Kasumi-1 (cell line): ENCODE measurements at places on chromosomes 16 and 17.

DNA sequence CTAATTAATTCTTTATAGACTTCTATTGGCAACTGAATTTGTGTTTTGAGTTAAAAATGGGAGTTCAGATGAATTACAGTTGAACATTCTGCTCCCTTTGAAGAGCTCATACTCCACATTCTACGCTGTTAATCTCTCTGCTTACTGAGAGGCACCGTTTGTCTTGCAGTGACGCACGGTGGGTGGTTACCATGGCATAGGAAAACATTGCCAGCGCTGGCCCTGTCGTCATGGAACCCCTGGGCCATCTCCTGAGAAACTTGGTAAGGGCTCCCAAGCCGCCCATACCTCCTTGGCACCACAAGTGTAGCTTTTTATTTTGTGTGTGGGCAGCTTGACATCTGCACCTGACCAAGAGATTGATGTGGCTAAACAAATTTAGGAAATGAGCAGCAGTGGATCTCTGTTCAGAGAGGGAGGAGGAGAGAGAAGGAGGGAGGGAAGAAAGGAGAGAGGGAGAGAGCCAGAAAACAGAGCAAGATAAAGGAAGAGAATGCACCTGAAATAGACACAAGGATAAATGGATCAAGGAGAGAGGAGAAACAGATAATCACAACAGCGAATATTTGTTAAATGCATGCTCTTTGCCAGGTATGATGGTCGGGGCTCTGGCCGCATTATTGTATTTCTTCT, 398.5 kb downstream of the HAPSTR1 start:
- DNase-seq, result no peak

DNA sequence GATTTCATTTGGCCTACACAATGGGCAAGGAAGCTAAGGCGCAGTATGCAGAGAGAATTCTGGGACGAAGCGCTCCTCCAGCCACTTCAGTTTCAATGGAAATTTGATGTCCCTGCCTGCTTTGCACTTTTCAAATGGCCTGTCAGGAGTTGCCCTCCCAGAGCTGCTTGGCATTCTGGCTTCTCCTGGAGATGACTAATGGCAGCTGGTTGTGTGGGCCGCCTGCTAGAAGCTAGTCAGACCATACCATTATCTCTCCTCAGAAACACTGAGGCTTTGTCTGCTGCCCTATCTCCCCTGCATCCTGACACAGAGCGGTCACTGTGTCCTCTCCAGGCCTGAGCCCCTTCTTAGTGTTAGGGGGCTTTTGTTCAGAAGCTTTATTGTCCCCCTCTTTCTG, 180.1 kb downstream of the SPECC1 start:
- no peak for DNase-seq

DNA sequence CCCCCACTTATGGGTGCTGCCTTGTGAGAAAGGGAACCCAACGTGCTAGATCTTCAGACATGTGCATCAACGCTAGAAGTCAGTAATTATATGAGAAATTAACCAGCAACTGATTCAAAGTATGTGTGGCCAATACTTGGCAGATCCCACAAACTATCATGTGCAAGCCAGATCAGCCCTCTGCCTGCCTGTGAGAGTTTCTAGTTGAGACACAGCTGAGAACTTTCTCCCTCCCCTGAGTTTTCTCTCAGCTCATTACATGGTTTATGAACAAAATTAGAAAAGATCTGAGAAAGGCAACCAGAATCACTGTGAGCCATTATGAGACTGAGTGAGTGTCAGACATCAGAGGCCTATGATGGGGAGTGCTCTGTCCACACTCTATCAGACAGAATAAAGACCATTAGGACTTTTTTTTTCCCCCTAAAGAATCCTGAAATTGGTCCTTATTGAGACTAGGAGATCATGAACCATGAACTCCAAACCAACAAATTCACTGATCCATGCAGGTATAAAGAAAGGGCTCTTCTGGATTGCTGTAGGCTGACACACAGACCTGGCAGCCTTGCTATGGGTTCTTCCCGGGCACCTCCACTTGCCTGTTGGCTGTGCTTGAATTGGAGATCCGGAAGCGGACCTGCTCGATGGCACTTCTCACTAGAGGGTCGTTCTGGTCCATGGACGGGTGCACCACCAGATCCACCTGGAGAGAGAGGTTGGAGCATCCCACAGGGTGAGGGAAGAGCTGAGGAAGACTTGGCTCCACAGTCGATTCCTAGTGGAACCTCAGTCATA, 51.5 kb downstream of the GTF3C1 start:
- no peak for DNase-seq

DNA sequence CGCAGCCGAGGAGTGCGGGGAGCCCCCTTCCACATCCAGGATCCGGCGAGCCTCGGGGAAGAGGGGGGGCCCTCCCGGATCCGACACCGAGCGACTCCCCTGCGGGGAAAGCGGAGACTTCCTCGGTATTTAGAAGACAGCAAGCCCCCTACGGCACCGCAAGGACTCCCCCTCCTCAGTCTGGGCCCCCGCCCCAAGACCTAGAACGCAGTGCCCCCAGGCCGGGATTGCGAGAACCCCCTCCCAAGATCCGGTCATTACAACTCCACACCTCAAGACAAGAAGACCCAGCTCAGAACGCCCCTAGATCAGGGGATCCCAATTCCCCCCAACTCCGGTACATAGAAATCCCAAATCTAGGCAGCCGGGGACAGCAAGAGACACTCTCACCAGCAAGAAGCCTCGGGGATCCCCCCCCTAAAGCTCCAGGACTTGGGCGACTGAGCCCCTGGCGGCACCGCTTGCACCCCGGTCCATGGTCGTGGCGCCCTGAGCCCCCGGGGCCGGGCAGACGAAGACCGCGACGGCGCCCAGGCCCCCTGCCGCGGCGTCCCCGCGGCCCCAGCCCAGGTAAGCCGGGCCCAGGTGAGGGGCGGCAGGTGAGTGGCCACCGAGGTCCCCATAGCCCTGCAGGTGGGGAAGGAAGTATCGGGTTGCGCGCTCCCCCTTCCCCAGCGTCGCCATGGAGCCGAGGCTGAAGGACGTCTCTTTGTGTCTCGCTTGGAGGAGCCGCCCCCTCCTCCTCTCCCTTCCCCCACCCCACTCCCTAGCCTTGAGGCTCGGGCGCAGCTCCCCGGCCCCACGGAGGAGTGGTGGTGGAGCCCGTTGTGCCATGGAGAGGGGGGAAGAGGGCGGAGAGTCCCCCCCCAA, 641 bp downstream of the SBK1 start:
- no peak for DNase-seq

- DNase-seq, result no peak
These were observed 5.8 kb downstream of the ABCA10 start for GRCh38 chr17:69222707-69223258.

DNA sequence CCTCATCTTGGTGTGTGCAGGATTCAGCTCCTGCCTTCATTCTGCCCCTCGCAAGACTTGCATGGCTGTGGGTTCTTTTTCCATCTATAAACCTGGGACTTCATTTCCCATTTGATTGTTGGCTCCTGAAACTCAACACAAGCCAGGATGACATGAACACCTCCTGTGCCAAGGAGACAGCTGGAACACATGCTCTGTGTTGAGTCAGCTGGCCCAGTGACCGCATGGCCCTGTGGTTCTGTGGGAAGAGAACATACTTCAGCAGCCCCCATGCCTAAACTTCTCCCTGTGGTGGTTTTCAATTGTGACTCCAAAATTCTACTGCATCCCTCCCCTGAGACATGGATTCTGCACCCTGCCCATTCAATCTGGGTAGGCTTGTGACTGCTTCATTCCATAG, 57.9 kb upstream of the FOXF1 start:
- no peak for DNase-seq

DNA sequence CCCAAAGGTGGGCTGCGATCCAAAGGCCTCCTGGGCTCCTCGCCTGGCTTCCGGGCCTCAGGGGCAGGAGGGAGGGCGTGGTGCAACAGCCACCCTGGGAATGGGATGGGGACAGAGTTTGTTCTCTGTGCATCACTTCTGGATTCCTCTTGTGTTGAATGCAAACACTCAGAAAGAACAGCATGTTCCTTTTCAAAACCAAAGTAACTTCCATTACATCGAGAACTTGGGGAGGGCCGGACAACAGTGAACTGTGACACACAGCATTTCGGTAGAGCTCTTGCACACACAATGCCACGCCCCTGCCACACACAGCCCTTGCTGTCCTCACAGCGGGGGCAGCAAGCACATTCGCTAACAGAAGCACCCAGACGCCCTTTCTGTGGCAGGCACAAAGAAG, 36.1 kb upstream of the FASN start:
- no peak for DNase-seq

GRCh38 chr17:80339118-80339517, 75.8 kb upstream of the ENDOV start:
- DNase-seq, result no peak

DNA sequence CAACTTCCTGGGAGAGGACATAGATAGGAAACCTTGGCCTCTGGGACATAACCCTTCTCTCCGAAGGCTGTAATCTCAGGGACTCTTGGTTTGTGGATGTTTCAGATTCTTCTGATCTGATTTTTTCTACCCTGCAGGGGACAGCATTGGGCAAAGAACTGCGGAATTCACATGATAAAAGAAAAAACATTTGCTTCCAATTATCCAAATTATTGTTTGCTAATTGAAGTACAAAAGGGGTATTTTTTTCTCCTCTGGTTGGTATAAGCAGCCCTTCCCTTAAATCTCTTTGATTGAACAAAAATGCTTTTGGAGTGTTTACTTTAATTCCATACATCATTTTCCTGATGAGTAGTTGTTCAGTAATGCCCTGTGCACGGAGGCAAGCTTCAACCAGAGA, 251.7 kb upstream of the IRX3 start:
- DNase-seq, result no peak

DNA sequence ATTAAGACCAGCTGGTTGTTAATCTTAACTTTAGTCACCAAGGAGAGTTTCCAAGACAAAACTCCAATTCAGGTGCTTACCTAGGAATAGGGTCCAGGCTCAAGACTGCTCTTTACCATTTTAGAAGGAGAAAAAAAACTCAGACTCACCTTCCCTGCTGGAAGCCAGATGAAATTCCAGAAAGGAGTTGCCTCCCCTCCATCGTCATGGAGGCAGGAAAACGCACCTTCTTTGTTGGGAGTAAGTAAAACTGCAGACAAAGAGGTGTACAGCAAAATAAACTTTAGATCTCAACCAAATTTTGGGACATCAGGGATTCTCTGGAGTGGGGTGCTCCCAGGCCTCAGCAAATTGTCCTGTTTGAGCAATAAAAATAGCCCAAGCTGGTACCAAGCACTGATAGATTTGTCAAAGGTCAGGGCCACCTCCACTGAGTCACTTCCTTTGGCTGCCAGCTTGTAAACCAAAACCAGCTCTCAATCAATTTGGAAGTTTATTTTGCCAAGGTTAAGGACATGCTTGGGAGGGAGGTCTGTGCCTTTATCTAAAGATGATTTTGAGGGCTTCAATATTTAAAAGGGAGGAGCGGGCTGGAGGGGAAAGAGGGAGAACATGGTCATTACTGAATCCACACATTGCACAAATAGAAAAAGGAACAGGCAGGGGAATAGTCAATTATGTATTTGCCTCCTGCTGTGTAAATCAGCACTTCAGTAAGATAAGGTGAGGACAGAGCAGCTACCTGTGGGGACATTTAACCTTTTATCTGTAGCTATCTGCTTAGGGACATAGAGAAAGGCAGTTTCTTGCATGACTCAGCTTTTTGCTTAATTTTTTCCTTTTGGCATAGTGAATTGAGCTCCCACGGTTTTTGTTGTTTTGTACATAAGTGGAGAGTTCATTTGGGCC, 1.5 kb upstream of the ALDH3A2 start:
- DNase-seq, result no peak

DNA sequence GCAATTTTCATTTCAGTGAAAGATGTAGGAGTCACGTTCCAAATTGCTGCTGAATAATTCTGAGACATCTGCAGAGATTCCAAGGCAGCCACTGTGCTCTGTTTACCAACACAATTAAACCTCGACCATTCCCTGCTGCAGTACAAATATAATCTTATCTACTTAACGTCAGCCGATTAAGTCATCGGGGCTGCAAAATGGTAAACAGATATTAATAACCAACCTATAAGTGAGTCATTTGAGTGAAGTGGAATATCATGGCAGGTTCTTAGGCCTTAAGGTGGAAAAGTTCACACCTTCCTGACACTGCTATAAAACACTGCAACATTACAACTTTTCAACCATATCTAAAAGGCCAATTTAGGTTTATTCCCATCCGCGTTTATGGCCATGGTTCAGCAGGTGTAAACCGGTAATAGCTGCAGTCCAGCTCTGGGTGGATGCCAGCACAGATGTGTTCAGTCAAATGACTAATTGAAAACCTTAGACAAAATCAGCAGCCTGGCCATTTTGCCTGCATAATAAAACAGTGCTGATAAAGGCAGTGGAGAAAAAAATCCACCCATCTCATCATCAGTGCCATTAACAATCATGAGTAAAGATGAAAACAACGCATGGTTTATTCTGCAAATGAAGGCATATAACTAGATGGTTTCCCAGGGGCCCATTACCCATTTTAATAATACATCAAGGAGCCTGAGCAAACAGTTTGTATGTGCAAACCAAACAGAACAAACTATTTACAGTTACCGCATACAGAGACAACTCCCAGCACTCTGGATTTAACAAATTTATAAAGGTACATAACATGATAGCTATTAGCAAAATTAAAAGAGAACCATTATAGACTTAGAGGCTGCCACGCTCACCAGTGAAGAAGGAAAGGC, 202.9 kb upstream of the IRX3 start:
- DNase-seq, result no peak

- DNase-seq, result no peak
These were observed 16.2 kb upstream of the COL1A1 start for GRCh38 chr17:50217591-50217990.
